ENCODE measurements at places on chromosomes 3 and 15.

DNA sequence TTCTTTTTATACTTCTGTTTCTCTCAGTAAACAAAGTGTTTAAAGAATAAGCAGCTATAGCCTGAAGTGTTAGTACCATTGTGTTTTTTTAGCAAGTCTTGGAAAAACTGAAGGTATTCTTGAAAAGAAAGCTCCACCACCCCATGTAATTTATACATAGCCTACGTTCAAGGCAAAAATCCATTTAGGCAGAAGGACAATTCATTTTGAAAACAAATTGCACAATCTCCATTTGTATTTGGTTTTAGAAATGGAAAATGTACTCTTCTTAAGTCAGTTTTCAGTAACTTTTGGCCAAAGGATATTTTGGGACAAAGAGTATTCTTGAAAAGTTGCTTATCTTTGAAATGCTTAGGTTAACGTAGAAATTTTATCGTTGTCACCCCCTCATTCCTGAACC, 34.5 kb downstream of the PTPRG start:
- DNase-seq = no peak

GRCh38 chr15:92417716-92418115, 24.0 kb downstream of the ST8SIA2 start:
- no peak for DNase-seq

- DNase-seq = no peak
These were observed 22.8 kb downstream of the STRIT1 start for GRCh38 chr3:155270485-155271342.

DNA sequence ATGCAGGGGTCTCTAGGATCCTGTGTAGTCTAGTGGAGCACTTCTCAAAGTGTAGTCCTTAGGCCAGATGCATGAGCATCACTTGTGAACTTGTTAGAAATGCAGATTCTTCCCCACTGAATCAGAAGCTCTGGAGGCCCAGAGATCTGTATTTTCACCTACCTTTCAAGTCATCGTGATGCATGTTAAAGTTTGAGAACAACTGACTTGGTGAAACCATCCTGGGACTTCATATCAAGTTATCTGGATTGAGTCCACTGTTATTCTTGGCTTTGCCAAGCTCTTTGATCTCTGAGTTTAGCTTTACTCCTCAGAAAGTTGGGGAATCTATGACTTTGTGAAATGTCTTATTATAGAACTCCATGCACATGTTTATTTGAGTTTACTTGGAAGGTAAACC, 78.5 kb downstream of the ARNT2 start:
- no peak for DNase-seq
